ENCODE measurements at places on chromosomes 13 and 19. TPM values are rescaled to one million over a fixed set of nuclear protein-coding genes. Genes with fewer than 3 reads are reported as not detected.

GRCh38 chr13:97445522-97446187, 11.7 kb downstream of the RAP2A start:
- DNase-seq = no peak

- DNase-seq = no peak
Measured at GRCh38 chr19:51712461-51713081, 11.2 kb downstream of the HAS1 start.

DNA sequence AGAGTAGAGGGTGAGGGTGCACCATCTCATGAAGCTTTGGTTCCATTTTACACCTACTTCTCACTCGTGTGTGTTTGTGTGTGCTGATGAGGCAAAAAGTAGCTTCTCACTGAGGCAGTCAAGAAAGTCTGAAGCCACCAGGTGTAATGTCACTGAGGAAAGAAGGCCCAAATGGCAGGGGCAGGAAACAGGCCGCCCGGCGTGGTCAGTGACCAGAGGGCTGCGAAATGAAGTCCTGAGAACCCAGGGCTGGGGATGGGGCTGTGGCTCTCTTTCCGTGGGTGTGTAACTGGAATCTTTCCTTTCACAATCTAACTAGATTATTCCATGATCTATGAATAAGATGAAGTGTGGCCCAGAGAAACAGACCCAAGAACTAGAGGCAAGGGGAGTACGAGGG, 25.5 kb upstream of the TFDP1 start:
- no peak for DNase-seq

GRCh38 chr13:99666146-99666805, 165.0 kb downstream of the TM9SF2 start:
- DNase-seq = no peak

The PSG7 gene
- not detected for total RNA-seq

The KCNJ14 gene
- 4.6 TPM for total RNA-seq

Data from suprapubic skin (tissue), 4 donors.